ENCODE measurements at places on chromosomes 5 and 9.
A peak's percentile ranks its signal among the peaks of the same experiment; 100 is the strongest.

GRCh38 chr5:157689942-157690689, 18.8 kb downstream of the C5orf52 start:
- DNase-seq: no peak

- DNase-seq: no peak
These were observed 21.3 kb downstream of the GALNT10 start for GRCh38 chr5:154211641-154212390.

- no peak for DNase-seq
These were observed 16.0 kb downstream of the ABLIM3 start for GRCh38 chr5:149157330-149157729.

GRCh38 chr5:36054647-36055046, 12.0 kb downstream of the UGT3A2 start:
- DNase-seq: no peak

- no peak for DNase-seq
These were observed 144.0 kb downstream of the DTWD2 start for GRCh38 chr5:118844351-118844750.

DNA sequence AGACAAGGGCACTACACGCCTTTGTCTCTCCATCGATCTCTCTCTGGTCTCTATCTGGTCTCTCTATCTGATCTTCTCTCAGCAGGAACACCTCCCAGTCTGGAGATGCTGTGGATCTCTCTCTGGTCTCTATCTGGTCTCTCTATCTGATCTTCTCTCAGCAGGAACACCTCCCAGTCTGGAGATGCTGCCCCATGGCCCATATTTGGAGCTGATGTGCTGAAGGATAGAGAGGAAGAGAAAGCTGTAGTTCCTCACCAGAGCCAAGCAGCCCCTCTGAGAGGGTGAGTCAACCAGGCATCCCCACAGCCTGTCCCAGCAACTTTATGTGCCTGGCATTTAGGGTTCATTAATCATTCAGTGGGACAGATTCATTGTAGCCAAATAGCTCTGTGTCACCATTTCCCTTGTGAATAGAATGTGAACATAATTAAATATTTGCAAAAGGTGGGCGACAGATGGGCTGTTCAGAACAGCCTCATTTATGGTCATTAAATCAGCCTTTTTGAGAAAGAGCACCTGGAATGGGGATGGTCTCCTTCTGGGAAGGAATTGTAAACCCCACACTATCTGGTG, 189.3 kb upstream of the MAST4 start:
- no peak for DNase-seq

DNA sequence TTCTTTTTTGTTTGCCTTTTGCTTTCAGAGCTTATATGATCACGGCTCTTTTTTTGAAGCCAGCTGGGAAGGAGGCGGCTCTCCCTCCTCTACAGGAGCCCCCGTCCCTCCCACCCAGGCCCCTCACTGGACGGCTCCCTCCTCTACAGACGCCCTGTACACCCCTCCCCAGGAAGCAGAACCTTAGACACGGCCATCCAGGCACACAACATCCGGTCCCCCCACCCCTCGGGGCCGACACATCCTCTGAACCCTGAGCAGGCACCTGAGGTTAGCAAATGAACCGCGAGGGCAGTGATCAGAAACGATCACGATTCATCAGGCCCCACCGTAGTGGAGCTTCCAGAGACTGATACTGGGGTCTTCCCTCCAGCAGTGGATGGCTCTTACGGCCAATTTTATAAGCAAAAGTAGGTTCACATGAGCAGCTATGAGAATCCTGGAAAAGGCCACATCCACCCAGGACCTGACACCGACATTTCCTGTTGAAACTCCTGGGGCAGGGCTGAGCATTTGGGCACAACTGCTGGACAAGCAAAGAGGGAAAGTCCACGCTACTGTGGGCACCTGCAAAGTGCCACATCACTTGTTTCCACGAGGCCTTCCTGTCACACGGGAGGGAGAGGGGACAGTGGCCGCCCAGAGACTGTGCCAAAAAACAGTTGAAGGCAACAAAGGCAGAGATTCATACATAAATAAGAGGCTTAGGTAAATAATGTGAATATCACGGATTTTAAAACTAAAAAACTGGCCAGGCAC, 78.9 kb downstream of the SEMA4D start:
- DNase-seq: no peak

- DNase-seq: no peak
These were observed 324.5 kb downstream of the SLIT3 start for GRCh38 chr5:168976311-168976970.

DNA sequence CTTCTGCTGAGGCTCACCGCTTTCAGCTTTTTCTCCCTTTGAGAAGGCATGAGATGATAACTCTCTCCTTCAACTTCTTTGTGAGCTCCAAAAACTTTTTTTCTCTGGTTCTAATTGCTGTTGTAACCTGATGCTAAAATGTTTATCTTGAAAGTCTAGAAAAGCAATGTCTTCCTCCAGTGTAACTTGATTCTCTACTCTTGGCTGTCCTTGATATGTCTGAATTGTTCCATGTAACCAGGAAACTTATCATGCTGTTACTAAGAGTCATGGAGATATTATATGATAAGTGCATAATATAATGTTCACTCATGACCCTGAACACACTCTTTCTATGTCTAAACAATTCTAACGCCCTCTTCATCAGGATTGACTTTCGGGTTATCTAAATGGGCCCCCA, 128.0 kb upstream of the ABCA1 start:
- no peak for DNase-seq

DNA sequence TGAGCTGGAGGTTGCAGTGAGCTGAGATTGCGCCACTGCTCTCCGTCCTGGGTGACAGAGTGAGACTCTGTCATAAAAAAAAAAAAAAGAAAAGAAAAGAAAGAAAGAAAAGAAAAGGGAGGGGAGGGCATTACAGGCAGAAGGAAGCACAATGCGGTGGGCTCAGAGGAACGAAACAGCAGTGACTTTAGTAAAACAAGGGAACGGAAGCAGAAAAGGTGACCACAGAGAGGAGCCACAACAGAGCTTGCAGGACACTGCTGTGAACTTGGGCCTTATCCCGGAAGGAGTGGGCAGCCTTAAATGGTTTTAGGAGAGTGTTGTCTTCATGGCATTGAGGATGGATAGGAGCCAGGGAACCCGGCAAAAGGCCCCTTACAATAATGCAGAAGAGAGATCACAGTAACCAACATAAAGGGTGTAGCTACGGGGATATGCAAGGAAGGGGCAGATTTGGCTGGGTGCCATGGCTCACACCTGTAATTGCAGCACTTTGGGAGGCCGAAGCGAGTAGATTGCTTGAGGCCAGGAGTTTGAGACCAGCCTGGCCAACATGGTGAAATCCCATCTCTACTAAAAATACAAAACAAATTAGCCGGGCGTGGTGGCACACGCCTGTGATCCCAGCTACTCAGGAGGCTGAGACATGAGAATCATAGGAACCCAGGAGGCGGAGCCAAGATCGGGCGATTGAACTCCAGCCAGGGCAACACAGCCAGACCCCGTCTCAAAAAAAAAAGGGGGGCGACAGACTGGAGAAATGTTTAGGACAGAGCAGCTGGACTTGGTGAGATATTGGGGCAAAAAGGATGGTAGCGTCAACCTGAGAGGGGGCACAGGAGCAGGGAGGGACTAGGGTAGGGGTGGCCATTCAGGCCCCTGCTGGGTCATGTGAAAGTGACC, 83.9 kb upstream of the ZBTB43 start:
- DNase-seq: no peak

DNA sequence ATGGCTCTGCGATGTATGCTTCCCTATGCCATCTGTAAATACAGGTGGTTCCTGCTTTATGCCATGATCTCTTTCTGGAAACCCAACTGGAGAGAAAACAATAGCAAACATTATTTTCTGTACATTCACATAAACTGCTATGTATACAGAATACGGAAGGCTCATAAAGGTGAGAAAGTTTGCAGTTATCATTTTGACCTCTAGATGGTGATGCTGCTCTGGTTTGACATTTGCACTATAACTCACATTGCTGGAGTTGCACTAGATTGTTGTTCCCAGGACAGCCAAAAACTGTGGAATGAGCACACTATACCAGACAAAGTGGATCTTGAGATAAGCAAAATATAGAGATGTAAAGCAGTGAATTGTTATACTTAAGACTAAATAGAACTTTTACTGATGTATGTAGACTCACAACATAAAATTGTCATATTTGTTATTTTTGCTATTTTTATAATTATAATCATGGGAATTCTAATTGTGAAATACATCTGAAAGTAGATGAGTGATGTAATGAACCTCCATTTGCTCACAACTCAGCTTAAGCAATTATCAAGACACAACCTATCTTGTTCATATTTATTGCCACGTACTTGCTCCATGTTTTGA, 246.5 kb downstream of the PTPRD start:
- DNase-seq: peak; percentile 18

- DNase-seq: no peak
These were observed at the start of gene TRPM3 for GRCh38 chr9:71121275-71122021. Gene TRPM3 (minus strand): TSS chr9:71121621. CDS start chr9:71121354, 267 bp downstream.

DNA sequence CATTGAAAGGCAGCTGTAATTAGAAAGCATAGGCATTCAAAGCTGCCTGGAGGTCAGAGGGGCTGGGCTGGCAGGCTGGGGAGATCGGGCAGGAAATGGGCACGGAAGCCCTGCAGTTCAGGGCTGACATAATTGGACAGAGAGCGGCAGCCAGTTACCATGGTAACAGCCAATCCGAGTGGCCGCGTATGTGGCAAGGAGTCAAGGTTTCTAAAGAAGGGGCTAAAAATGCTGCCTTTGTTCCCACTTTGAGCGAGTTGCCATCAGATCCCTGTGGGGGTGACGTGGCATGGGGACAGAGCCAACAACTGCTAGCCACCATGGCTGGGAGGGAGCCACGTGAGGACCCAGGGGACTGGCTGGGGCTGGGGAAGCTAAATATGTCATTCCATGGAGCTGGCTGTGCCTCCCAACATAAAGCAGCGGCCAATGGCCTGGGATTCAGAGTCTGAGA, 44.7 kb upstream of the NDFIP1 start:
- no peak for DNase-seq

- no peak for DNase-seq
These were observed 10.5 kb upstream of the NKX2-5 start for GRCh38 chr5:173245319-173246134.

DNA sequence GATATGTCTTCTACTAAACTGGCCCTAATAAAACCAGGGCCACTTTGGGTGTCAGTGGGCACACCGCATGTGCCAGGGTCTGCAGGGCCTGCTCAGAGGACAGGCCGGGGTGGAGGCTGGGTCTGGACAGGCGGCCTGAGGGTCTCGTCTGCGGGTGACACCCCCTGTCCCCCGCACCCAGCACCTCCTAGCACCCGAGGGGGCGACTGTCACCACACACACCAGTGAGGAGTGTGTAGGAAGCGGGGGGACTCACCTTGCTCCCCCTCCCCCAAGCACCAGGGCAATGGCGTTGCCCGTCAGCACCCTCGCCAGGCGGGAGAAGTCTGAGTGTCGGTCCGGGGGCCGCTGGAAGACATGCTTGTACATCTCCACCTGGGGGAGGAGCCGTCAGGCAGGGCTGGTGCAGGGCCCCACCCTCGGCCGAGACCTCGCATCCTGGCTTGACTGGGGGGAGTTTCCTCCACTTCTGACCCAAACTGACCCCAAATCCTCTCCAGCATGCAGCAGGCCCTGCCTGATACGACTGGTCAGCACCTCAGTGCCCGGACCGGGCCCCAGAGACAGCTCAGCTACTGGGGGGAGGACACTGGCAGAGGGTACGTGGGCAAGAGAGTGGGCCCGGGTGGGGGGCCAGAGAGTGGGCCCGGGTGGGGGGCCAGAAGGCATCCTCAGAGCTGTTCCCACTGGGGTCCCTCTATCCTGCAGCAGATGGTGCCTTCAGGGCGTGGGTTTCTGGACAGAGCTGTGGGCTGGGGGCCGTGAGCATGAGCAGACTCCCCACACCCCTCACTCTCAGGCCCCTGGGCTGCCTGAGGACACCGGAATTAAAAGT, 18.9 kb upstream of the NSMF start:
- DNase-seq: no peak

GRCh38 chr9:36082931-36083330, 46.2 kb downstream of the RECK start:
- DNase-seq: no peak

DNA sequence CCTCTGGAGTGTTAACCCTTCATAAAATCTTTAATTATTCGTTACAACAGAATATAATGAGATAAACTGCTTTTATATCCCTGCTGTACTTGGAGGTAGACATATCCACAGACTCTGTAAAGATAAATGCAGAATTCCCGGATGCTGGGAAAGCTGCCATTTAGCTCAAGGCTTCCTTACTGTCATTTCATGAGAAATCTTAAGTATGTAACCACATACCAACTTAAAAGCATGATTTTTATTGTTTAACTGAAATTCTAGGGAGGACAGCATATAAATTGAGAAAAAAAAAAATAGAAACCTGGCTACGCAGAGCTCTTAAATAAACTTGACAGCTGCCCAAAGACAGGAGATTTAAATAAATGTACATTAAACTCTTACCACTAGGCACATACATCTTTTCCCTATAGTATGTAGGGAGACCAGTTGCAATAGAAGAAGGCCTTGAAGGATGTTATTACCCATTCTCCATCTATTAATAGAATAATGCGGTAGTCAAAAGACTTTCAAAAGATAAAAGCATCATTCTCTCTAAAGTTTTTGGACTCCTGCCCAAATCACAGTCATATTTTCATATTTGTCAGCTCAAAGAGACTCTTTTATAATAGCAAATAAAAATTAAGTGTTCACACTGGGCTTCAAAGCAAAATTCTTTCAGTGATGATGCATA, 373.8 kb downstream of the NDUFS4 start:
- no peak for DNase-seq

GRCh38 chr5:66669862-66670195, 73.6 kb downstream of the MAST4 start:
- DNase-seq: no peak

GRCh38 chr9:135743546-135744332, 41.8 kb downstream of the KCNT1 start:
- no peak for DNase-seq

DNA sequence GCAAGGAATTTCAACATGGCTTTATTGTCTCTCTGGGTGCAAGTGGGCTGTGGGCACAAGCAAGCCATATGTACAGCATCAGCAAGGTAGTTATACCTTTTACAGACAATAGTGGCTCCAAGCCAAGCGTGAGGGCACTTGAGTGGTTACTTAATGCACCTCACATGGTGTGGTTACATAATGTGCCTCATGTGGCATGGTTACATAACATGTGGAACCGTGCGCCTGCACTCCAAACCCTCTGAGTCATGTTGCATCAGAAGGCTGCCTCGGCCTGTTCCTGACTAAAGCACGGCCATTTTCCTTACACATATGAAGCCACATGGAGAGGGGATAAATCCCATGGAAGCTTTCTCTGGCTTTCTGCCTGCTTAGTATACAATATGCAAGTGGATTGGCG, 150.9 kb downstream of the OSTF1 start:
- DNase-seq: no peak

- DNase-seq: no peak
These were observed 10.4 kb downstream of the PANK3 start for GRCh38 chr5:168568738-168569137.

DNA sequence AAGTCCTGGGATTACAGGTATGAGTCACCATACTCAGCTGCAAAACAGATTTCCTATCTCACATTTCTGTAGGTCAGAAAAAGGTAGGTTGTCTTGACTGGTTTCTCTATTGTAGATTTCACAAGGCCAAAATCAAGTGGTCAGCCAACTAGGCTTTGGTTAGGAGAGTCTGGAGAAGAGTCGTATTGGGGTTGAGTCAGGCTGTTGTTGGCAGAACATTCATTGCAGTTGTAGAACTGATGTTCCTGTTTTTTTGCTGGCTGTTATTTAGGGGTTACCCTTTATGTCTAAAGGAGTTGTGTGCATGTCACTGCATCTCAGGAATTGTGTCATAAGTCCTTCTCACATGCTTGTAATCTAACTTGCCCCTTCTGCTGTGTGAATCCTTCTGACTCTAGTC, 814.2 kb upstream of the GRAMD2B start:
- DNase-seq: no peak
